ENCODE measurements at places on chromosomes 5 and 9.

DNA sequence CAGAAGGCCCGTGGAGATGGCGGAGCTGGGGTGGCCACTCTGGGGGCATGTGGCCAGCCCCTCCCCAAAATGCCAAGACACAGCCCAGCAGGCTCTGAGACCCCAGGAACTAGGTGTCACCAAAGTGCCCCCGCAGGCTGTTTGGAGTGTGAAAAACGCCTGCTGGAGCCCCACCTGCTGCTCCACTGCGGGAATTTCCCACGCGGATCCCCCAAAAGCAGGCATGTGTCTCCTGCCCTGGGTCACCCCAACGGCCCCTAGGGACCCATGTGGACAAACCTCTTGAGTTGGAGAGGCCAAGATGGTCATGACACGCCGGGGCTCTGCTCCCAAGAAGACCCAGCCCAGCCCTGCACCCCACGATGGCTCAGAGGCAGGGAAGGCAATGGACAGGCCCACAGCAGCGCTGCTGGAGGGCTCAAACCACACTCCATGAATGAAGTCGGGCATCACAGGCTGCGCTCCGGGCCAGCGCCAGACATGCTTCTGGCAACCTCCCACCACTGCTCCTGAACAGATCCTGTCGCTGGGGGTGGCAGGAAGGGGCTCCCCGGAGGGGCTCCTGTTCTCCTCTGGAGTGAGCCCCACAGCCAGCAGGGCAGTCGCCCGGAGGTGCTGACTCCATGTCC lies 15.3 kb downstream of the NOTCH1 start:
- no peak for DNase-seq

- DNase-seq, result no peak
Measured at GRCh38 chr5:370311-370958, 48.9 kb downstream of the AHRR start.

- DNase-seq, result no peak
Measured at GRCh38 chr9:14961372-14962068, 51.3 kb upstream of the FREM1 start.

GRCh38 chr9:103999375-104000062 lies 94.6 kb upstream of the SMC2 start:
- peak; percentile 32 for DNase-seq

DNA sequence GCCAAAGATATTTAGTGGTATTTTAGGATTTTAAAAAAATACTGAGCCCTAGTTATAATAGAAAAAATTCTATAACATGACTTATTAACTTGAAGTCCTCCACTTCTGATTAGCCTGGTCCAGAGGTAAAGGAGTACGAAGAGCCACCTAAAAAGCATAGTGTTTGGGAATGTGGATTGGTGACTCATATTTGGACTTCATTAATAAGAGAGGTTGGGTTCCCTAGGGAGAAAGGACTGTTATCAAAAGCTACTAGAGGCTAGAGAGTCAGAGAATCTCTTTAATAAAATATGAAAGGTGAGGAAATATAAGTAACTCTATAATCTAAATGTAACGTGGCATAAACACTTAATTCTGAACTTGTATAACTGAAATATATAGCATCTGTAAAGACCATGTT lies 180.7 kb upstream of the TARS1 start:
- DNase-seq, result no peak

GRCh38 chr9:114631166-114631565 lies 20.1 kb downstream of the TMEM268 start:
- no peak for DNase-seq

GRCh38 chr5:15694696-15695214 lies 194.8 kb downstream of the FBXL7 start:
- no peak for DNase-seq

- DNase-seq, result no peak
Measured at GRCh38 chr5:172735141-172735831, 35.7 kb downstream of the DUSP1 start.

- DNase-seq, result no peak
Measured at GRCh38 chr5:3428334-3428733, 167.3 kb upstream of the IRX1 start.

- no peak for DNase-seq
Measured at GRCh38 chr9:91134608-91135007, 227.1 kb downstream of the AUH start.

DNA sequence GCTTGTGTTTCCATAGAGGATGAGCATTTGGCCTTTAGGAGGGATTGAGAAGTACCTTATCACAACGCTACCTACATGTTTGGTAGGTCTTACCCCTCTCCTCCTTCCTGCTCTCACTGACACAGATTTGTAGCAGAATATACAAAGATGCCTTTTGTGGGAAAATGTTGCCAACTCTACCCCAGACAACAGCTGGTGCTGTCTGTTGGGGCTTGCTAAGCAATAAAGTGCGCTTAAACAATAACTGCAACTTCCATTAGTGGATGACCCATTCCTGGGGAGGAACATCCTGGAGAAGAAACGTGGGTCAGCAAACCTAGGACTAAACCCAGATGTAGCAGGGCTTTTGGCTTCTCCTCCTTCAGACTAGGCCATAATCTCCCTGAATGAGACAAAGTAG lies 174.3 kb downstream of the EFNA5 start:
- no peak for DNase-seq

DNA sequence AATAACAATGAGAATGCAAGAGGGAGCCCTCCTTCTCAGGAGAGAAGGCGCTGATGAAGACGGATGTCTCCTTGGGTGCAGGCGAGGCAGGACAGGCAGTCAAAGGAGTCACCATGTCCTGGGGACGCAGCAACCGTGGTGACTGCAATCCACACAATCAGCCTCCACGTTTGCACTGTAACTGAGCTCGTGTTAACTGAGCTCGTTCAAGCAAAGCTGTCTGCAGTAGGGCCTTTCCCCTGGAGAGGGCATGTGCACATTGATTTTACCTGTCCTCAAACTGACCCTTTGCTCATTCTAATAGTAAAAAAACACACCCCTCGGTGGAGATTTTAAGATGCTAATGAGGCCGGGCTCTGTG lies 2.8 kb downstream of the SARDH start:
- DNase-seq, result no peak

GRCh38 chr9:127987103-127987614 lies 6.4 kb upstream of the EEIG1 start:
- no peak for DNase-seq

DNA sequence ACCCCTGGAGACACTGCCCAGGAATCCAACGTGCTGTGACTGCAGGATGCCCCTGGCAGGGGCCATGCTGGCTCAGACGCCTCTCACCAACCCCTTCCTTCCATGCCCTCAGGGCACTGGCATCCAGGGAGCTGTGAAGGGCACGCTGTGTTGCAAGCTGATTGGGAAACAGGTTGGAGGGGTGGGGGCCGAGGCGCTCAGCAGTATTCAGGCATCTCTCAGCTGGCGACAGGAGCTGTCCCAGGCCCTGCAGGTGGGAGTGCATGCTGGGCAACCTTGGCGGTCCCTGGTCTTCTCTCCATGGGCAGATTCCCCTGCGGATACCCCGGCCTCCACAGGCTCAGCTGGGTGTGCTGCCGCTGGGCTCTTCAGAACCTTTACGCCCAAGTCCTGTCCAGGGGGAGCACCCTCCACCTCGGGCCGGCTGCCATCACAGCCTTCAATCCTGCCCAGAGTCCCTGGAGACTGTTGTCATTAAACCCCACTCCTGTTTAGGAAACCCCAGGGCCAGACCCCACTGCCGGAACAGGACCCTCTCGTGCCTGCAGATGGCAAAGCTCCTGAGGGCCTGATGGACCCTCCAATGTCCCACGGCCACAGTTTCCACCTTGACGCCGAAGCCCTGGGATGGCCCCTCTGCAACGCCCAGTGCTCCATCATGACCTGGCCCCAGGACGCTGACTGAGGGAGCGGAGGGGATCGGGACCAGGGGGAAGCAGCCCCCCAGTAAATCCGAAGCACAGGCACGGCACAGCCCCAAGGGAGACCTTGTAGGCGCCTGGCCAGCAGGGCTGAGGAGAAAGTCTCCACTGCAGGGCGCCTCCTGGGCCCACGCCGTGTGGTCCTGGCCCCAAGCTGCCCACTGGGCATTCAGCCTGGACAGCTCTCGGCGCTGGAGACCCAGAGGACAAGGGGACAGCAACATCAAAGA lies 9.3 kb downstream of the TPPP start:
- DNase-seq, result peak; percentile 40

Measured in Right ventricle myocardium superior (tissue), 1 donor.